ENCODE measurements at places on chromosomes 2 and 18. TPM values are rescaled to one million over a fixed set of nuclear protein-coding genes. Genes with fewer than 3 reads are reported as not detected.

FBXO15 gene
- total RNA-seq = 2.2 TPM

SCYGR4 gene
- total RNA-seq = not detected

TP53I3 gene
- total RNA-seq = 21.4 TPM

TMEM163 gene
- 2.4 TPM for total RNA-seq

NAGK gene
- 32.6 TPM for total RNA-seq

DNA sequence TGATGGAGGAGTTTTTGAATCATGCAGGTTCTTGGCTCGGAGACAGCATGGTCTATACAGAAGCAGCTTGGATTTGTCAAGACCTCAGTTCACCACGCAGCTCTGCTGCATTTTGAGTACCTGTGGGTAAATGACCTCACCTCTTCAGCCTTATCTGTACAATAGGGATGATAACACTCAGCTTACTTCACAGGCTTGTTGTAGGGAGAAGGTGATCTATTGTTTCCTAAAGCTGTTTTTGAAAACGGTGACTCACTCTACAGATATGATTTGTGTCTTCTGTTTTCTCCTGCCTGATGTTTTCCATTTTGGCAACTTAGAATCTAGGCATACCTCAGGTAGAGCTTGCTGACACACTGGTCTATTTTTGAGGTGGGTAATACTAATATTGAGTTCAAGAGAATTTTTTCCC, 80.3 kb downstream of the FMNL2 start:
- DNase-seq = peak; percentile 88

Data from PC-9 (cell line).